Muscle of arm (tissue), 14 donors: ENCODE measurements at places on chromosomes 13 and 19. TPM values are rescaled to one million over a fixed set of nuclear protein-coding genes. Genes with fewer than 3 reads are reported as not detected.

The REXO1 gene
- polyA plus RNA-seq, result not detected

DNA sequence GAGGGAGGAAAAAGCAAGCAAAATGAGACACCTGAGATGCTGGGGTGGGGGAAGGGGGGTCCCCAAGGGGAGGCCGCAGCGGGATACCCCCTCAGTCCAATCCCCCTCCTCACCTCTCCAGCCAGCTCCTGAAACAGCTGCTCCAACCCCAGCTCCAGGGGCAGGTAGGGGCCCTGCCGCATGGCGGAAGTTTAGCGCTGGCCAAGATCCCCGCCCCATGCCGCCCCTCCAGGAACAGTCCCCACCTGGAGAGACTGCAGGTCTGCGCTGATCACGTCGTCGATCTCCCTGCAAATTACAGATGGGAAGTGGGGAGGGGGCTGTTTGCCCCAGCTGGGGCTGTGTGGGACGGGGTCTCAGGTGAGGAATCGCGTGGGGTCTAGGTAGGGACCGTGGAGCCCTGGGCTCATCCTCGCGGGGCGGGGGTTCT is 9.0 kb downstream of the CAPN12 start:
- no peak for DNase-seq

DNA sequence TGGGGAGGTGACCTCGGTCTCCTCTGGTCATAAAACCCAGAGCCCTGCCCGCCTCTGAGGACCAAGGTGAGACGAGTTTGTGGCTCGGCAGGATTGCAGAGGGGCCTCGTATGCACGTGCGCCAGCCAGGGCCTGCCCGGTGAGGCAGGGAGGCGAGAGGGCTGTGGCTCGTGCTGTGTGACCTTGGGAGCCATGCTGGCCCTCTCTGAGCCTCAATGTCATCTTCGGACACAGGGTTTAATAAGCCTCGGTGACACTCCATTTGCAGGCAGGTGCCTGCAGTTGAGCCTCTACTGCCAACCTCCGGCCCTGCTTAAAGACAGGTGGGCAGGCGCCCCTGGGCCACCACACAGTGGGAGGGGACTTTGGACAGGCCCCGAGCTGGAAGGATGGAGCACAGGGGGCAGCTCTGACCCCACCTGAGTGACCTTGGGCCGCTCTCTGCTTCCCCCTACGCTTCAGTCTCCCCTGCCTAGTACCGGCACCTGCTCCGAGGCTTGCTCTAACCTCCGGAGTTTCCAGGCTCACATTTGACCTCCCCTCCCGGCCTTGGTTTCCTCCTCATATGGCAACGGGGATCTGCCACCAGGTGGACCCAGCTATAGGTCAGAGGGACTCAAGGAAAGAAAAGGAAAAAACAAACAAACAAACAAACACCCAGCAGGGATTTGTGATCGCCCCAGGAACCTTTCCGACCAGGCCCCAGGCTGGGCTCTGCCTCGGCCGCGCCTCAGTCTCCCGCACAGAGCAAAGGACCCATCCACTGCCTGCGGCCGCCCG is 3.1 kb downstream of the ZBTB7A start:
- DNase-seq, result no peak

The NKG7 gene
- 2.4 TPM for polyA plus RNA-seq

- DNase-seq, result no peak
These were observed 62.2 kb downstream of the ERCC5 start for GRCh38 chr13:102907886-102908515.
